ENCODE measurements at places on chromosomes 4 and X.

- no peak overlapping the region for H3K4me3 ChIP-seq
- no peaks in the 10 kb centered on the region for H3K36me3 ChIP-seq
- H3K4me1 ChIP-seq: no peaks in the 10 kb centered on the region
- no peak overlapping the region for H3K27ac ChIP-seq
Observed at GRCh38 chr4:24235618-24236017, 345.8 kb upstream of the PPARGC1A start.

DNA sequence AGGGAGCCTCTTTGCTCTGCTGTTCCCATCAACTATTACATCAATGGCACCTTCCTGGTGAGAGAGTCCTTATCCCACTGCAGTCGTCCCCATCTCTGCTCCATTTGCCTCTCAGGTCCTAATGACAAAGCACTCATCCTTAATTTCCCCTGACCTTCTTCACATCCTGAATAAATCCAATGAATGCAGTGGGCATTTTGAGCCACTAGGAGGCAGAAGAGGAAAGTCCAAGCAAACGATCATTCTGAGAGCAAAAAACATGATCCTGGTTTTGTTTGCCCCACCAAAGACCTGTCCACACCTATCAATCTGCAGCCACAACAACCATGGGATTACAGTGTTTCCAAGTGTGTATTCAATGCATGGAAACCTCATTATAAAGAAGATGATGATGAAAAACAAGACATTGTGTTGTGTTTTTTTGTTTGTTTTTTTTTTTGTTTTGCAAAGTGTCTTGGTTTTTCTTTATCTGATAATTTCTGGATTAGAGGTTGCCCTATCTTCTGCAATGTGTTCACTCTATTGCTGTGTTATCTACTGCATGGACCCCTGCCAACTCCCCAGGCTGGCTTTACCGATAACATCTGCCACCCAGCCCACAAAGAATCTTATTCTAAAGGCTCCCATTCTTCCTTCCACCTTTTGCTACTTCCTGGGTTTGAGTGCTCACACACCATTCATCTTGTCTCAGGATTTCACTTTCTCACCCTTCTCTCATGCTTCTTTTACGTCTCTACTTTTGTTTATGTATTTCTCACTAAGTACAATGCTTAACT lies 207.2 kb downstream of the NLGN4X start:
- no peaks in the 10 kb centered on the region for H3K4me1 ChIP-seq
- no peaks in the 10 kb centered on the region for H3K36me3 ChIP-seq
- no peaks in the 10 kb centered on the region for H3K27me3 ChIP-seq
- DNase-seq: no peak

DNA sequence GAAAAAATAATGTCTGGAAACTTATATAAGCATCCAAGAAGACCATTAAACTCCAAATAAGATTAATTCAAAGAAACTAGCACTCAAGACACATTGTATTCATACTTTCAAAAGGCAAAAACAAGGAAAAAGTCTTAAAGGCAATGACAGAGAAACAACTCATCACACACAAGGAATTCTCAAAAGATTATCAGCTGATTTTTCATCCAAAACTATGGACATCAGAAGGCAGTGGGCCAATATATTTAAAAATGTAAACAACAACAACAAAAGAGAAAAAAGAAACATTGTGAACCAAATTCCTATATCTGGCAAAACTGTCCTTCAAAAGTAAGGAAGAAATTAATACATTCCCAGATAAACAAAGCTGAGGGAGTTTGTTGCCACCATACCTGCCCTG lies 711.4 kb upstream of the GALNTL6 start:
- DNase-seq: no peak
- no peaks in the 10 kb centered on the region for H3K27me3 ChIP-seq
- no peaks in the 10 kb centered on the region for H3K36me3 ChIP-seq
- H3K27ac ChIP-seq: no peak overlapping the region
- H3K4me1 ChIP-seq: no peaks in the 10 kb centered on the region

DNA sequence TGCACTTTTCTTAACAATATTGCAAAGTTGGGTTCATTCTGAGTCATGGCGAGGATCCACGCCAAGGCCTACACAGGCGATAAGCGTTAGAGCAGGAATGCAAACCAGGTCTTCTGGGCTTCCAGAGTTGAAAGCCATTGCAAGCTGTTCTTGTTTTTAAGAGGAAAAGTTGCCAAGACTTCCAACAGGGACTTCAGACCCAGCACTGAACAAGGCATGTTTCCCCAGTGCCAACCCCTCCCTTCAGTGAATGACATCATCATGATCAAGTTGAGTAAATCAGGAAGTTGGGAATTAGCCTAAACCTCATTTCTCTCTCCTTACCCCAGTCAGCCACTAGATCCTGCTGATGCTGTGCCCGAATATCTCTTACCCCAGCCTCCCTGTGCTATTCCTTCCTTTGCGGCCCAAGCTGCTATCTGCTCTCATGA lies 355.1 kb downstream of the HS3ST1 start:
- no peak for DNase-seq
- H3K4me1 ChIP-seq: no peaks in the 10 kb centered on the region
- H3K27me3 ChIP-seq: no peaks in the 10 kb centered on the region
- H3K4me3 ChIP-seq: no peak overlapping the region
- H3K27ac ChIP-seq: no peak overlapping the region

DNA sequence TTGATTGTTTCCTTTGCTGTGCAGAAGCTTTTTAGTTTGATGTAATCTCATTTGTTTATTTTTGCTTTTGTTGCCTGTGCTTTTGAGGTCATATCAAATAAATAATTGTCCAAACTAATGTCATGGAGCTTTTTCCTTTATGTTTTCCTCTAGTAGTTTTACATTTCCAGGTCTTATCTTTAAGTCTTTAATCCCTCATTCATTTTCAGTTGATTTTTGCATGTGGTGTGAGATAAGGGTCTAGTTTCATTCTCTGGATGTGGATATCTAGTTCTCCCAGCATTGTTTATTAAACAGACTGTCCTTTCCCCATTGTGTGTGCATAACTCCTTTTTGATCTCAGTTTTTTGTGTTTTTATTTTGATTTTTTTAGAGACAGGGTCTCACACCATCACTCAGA lies 179.1 kb upstream of the STK26 start:
- H3K36me3 ChIP-seq: no peaks in the 10 kb centered on the region
- H3K4me1 ChIP-seq: peaks cover 2% of the 10 kb centered on the region
- no peak for DNase-seq
